ENCODE measurements at places on chromosomes 5 and 9. TPM values are rescaled to one million over a fixed set of nuclear protein-coding genes. Genes with fewer than 3 reads are reported as not detected.

The UAP1L1 gene
- 11.5 TPM for polyA plus RNA-seq

DNA sequence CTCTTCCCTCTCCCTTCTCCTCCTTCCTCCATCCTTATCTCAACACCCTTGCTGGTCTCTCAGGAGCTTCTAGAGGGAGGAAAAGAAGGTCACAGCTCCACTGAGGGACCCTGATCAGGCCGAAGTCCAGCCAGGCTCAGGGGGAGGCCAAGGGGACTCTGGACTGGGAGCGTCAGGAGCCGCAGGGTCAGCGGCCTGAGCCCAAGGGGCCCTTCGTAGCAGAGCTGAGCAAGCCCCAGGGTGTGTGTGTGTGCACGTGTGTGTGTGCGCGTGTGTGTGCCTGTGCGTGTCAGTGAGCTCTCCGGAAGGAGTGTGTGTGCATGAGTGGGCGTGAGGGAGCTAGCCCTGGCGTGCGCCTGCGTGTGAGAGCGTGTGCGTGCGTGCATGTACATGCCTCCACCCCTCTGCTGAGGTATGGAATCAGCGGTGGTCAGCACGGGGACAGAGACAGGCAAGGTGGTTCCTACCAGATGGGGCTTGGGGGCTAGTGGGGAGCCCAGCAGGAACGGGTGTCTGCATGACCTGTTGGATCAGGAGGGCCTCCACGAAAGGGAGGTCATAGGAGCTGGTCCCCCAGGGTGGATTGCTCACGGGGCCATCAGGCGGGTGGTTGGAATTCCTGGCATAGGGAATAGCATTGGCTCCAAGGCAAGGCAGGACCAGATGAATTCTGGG, 10.0 kb upstream of the AGPAT2 start:
- DNase-seq, result no peak

The PIP5K1B gene
- 3.1 TPM for polyA plus RNA-seq

- DNase-seq, result no peak
These were observed 140.5 kb upstream of the IRX4 start for GRCh38 chr5:2023196-2023595.

DNA sequence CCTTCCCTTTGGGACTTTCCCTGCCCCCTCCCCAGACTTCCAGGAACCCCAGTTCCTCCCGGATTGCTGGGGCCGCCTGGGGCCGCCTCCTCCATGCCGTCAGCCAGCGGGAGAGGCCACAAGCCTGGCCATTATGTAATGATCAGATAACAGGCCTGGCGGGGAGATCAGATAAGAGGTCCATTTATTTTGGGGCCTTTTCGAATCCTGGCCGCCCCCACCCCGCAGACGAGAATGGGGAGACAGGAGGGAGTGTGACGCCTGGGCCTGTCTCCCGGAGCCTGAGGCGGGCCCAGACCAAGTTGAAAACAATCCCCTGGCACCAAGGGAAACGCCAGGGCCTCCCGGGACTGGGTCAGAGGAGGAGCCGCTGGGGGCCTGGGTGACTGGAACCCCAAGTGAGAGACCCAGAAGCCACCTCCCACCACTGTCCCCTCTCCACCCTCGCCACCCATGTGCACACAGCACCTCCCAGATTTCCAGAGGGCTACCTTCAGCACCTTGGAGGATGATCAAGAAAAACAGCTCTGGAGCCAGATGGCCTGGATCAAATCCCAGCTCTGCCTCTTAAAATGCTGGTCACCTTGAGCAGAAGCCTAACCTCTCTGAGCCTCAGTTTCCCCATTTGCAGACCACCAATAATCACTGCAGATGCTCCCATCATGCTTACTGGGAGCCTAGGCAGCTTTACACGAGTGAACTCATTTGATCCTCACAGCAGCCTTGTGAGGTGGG, 7.8 kb downstream of the ENG start:
- no peak for DNase-seq

DNA sequence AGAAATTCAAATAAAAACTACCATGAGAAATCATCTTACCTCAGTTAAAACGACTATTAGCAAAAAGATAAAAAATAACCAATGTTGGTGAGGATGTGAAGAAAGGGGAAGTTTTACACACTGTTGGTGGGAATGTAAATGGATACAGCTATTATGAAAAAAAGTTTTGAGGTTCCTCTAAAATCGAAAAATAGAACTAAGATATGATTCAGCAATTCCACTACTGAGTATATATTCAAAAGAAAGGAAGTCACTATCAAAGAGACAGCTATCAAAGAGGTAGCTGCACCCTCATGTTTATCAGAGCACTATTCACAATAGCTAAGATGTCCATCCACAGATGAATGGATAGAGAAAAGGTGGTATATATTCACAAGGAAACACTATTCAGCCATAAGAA, 1888.4 kb downstream of the MAT2B start:
- DNase-seq, result no peak

The PRDM9 gene
- polyA plus RNA-seq, result not detected

GRCh38 chr5:100877274-100877673, 25.8 kb downstream of the ST8SIA4 start:
- no peak for DNase-seq

- no peak for DNase-seq
These were observed 2.1 kb downstream of the MXD3 start for GRCh38 chr5:177309351-177310191.

The ACTBL2 gene
- not detected for polyA plus RNA-seq

DNA sequence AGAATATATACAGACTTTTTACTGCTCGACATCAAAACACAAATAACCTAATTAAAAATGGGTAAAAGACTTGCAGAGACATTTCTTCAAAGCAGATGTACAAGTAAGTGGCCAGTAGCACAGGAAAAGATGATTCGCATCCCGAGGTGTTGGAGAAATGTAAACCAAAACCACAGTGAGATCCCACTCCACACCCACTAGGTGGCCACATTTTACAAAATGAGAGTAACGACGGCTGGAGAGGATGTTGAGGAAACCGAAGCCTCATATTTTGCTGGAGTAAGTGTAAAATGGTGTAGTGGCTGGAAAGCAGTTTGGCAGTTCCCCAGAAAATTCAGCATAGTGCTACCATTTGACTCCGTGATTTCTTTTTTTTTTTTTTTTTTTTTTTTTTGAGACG, 21.3 kb upstream of the GBGT1 start:
- peak; percentile 42 for DNase-seq

GRCh38 chr9:87518702-87519335, 21.2 kb downstream of the DAPK1 start:
- DNase-seq, result no peak

DNA sequence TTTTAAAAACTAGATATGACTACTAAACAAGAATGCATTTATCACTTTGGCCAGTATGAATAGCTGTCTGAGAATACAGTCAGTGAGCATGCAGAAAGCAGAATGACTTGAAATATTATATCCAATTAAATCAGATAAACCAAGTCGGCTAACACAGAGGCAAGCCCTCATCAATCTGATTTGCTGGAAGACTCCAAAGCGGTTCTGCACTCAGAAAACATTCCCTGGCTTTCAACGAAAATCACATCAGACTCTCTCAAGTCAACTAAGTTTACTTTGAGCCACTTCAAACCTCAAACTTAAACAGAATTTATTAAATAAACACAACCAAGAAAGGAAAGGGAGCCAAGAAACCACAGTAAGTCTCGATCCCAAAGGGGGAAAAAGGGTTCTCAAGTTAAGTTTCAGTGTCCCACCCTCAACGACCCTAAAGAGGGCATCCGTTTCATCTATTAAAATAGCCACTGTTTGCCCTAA, 1.4 kb downstream of the MYO10 start:
- no peak for DNase-seq

DNA sequence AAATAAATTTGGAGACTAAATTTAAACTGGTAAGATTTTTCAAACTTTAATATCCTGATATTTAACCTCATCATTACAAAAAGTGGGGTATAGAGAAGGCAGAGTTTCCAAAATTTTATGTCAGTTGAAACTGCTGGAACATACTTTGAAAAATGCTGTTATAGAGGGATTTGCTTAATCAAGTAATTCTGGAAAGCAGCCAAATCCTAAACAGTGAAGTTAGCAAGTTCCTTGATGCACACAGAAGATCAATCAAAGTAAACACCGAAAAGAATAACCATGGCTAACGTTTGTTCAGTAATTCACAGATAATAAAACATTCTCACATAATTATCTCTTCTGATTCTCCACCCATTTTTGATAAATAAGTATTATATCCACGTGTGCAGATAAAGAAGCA, 8.1 kb upstream of the PRR16 start:
- no peak for DNase-seq

GRCh38 chr5:145244251-145244650, 590.9 kb downstream of the PRELID2 start:
- no peak for DNase-seq

The ZDHHC11B gene
- 5.8 TPM for polyA plus RNA-seq
